ENCODE measurements at places on chromosomes 7 and 10. TPM values are rescaled to one million over a fixed set of nuclear protein-coding genes. Genes with fewer than 3 reads are reported as not detected.

ZNF804B gene
- not detected for total RNA-seq

FFAR4 gene
- total RNA-seq, result 0.14 TPM

GARIN1A gene
- 0.45 TPM for total RNA-seq

PARG gene
- total RNA-seq, result 18.6 TPM

SPDYE11 gene
- not detected for total RNA-seq

NKX1-2 gene
- not detected for total RNA-seq

PNLIPRP1 gene
- not detected for total RNA-seq

OR2A1 gene
- total RNA-seq, result not detected

LBX1 gene
- not detected for total RNA-seq

TIMM23 gene
- 154 TPM for total RNA-seq

AS3MT gene
- total RNA-seq, result 3.5 TPM

TDRD1 gene
- not detected for total RNA-seq

DKK1 gene
- 406 TPM for total RNA-seq

ASB10 gene
- total RNA-seq, result not detected

CTAGE4 gene
- not detected for total RNA-seq

FEZF1 gene
- total RNA-seq, result not detected

CYP26A1 gene
- total RNA-seq, result 2.9 TPM

HOXA4 gene
- total RNA-seq, result 2.7 TPM

FAM237B gene
- total RNA-seq, result not detected

CPXM2 gene
- not detected for total RNA-seq

GHRHR gene
- not detected for total RNA-seq

MYOF gene
- 213 TPM for total RNA-seq

PITX3 gene
- total RNA-seq, result 0.37 TPM

CPA2 gene
- 0.09 TPM for total RNA-seq

GDI2 gene
- total RNA-seq, result 198 TPM

FBXO24 gene
- total RNA-seq, result 0.15 TPM

TMEM184A gene
- total RNA-seq, result 15.2 TPM

LRIT2 gene
- not detected for total RNA-seq

DNAJC30 gene
- total RNA-seq, result 10.2 TPM

RHOBTB1 gene
- total RNA-seq, result 6.4 TPM

EN2 gene
- 1.0 TPM for total RNA-seq

ATRNL1 gene
- 0.30 TPM for total RNA-seq

CALCR gene
- not detected for total RNA-seq

TACC2 gene
- 83.1 TPM for total RNA-seq

NUTM2E gene
- total RNA-seq, result 0.53 TPM

TNS3 gene
- total RNA-seq, result 80.6 TPM

ABCA13 gene
- 0.08 TPM for total RNA-seq

WNT8B gene
- 0.03 TPM for total RNA-seq

ZPBP gene
- total RNA-seq, result not detected

PDK4 gene
- total RNA-seq, result 9.1 TPM

GIMAP8 gene
- total RNA-seq, result not detected

IGF2BP3 gene
- 30.4 TPM for total RNA-seq

SMKR1 gene
- total RNA-seq, result 11.8 TPM

PNLIPRP3 gene
- total RNA-seq, result not detected

INA gene
- 31.4 TPM for total RNA-seq

ANKRD61 gene
- total RNA-seq, result 0.75 TPM

RAB19 gene
- total RNA-seq, result not detected

HECW1 gene
- 12.7 TPM for total RNA-seq

SEMA3C gene
- total RNA-seq, result 62.4 TPM

TMEM213 gene
- total RNA-seq, result not detected

INSYN2A gene
- 1.4 TPM for total RNA-seq

NEUROG3 gene
- total RNA-seq, result not detected

Data from A549 treated with CORT108297 at 1 μM for 4 hours (cell line).